ENCODE measurements at places on chromosomes 2 and 18.

DNA sequence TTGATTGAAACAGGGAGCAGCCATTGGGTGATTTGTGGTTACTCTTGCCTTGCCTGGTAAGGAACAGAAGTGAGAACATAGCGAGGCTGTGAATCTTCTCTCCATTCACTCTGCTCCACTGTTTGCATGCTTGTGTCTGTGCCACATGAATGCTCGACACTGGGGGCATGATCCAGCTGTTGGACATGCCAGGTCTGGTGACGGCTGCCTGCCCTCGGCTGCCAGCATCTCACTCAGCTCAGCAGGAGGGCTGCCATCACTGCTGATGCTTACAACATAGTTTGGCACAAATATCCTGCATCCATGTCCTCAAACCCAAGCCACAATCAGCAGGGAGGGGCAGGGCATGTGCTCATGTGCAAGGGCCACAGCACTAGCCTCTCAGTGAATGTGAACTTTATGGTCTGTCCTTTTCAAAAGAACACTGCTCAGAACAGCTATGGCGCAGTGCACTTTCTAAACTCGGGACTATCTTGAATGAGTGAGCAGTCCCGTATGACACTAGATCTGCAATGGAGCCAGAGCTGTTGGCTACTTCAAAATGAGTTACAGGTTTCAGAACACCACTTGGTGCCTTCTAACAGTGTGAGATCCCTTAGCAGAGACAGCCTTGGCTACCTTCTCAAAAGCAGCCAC, 126.3 kb downstream of the NRP2 start:
- no peak for DNase-seq

- DNase-seq = no peak
Measured at GRCh38 chr2:187684174-187684573, 129.9 kb upstream of the TFPI start.

DNA sequence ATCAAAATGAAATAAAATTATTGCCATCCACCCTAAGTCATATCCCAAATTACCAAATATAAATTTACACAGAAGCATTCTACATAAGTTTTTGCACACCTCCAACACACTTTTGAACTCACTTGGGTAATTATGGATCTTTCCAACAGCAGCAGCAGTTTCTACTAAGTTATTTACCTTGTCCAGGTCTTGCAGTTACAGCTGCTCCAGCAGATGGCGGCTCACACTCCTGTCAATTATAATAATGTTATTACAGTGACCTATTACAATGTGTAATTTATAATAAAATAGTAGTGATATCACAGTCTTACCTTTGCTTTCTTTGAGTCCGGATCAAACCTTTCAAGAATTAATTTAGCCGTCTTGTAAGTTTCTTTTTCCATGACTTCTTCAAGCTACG, 37.9 kb downstream of the LNPK start:
- DNase-seq = no peak

GRCh38 chr18:3604498-3605408, 154.8 kb downstream of the TGIF1 start:
- peak; percentile 98 for DNase-seq

DNA sequence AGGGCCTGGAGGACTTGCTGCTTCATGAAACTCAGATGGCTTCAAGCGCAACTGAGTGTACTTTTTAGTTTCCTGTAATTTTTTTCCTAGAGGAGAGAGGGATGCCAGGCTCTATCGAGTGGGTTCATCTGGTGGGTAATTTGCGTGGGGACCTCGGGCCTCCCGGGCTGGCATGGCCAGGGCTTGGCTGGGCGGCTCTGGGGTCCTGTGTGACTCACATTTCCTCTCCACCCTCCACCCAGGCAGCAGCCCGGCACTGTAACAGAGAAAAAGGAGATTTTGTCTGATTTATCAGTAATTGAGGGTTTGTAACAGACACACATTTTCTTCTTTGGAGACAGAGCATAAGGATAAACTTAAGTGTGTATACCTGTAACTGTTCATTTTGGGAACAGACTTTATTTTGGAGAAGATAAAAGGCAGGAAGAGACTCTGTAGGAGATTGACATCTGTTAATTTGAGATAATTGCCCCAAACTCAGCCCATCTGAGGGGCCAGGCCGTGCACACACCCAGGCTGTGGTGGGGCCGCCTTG, 64.3 kb downstream of the NFATC1 start:
- DNase-seq = no peak

DNA sequence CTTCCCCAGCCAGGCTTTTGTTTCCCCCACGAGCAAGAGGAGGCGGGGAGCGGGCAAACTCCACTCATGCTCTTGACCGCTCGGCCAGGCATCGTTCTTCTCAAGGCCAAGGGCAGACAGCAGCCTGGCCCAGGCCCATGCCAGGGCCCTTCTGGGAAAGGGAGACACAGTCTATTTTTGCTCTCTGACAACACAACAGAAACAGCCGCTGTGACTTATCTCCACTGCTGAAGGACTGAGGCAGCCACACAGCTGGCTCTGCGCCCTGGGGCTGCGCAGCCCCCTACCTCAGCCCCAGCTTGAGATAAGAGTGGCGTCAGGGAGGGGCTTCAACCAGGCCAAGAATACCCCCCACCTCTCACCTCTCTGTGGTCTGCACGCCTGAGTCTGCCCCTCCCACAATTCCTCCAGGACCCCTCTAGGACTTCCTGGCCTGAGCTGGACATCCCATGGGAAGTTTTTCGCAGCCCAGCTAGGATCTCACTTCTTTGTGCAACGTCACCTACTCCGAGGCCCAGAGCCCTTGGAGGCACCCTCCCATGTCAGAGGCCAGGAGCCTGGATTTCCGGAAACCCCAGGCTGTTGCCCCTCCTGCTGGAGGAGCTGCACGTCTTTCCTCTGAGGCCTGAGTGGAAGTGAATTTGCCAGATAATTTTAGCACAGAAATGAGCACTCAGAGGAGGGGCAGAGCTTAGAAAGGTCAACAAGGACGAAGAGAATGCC, 118.9 kb upstream of the OTOS start:
- no peak for DNase-seq

DNA sequence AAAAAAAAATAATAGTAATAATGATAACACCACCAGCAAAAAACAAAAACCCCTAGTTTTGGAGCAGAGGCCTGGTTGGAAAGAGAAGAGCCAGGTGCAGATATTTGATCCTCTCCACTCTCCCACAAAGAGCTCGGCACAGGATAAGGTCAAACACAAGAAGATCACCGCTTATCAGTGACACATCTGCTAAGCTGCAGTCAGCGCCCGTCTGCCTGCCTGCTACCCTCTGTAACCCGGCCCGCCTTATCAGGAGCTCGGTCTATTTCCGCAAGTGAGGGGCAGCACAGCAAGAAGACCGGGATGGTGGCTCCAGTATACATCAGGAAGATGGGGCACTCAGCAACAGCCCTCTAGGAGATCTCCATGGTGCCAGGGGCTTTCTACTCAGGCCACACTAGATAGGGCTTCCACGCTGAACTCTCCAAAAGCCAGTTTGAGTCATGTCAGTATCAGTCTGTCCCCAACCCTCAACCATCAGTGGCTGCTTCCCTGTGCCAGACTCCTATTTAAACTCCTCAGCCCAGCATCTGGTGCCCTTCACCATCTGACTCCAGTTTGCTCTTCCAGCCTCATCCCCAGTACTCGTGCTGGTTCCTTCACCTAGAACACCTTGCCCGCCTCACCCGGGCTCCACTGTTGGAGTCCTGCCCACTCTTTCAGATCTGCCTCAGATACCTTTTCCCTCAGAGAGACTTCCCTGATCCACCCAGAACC, 67.3 kb upstream of the PPP1CB start:
- DNase-seq = no peak

DNA sequence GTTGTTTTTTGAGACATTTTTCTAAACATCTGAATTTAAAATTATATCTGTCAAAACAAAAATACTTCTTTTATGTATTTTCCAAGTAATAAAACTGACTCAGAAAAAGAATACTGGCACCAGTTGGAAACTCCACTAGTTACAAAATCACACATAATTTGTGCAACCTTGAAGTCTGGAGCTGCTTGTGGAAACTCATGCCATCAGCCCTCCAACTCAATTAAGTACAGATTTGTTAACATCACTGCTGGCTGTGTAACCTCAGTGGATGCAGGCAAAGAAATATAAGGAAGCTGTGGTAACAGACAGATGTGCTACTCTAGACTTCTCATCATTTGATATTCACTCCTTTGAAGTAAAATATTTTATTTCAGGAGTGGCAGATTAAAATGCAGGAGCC, 30.0 kb upstream of the RAPH1 start:
- no peak for DNase-seq

GRCh38 chr2:186554850-186555671, 34.8 kb upstream of the ITGAV start:
- no peak for DNase-seq

DNA sequence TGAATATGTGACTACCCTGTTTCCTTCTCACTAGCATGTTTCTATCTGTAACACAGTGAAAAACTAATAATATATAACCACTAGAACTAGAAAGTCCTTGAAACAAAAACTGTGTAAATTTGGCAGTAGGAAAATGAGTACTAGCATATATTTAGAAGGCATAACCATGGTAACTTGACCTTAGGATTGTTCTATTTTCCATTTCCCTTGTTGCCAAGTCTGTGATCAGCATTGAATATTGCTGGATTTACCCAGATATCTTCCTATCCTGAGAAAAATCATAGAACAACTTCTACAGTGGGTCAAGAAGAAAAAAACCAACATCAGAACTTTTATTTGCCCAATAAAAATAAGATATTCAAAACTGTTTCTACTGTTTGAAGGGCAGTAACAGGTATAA, 563.9 kb upstream of the NRXN1 start:
- no peak for DNase-seq

DNA sequence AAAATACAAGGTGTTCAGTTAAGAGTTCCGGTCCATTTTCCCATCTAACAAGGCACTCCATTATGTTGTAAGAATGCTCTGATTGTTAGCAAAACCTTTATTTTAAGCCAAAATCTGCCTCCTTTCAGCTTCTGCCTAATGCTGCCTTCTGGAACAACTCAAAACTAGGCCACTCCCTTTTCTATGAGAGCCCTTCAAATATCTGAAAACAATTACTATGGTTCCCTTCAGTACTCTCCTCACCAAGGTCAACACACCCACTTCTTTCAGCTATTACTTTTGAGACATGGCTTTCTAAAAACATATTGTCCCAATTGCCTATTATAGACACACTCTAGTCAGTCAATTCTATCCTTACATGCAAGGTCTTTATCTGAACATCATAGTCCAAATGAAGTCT, 429.4 kb downstream of the ERBB4 start:
- no peak for DNase-seq

- no peak for DNase-seq
Measured at GRCh38 chr18:13175754-13176210, 42.8 kb upstream of the LDLRAD4 start.

- peak; percentile 57 for DNase-seq
Measured at GRCh38 chr2:96832754-96833507, 10.9 kb downstream of the ANKRD23 start.

GRCh38 chr18:63951302-63951705, 2.2 kb downstream of the HMSD start:
- DNase-seq = peak; percentile 63

DNA sequence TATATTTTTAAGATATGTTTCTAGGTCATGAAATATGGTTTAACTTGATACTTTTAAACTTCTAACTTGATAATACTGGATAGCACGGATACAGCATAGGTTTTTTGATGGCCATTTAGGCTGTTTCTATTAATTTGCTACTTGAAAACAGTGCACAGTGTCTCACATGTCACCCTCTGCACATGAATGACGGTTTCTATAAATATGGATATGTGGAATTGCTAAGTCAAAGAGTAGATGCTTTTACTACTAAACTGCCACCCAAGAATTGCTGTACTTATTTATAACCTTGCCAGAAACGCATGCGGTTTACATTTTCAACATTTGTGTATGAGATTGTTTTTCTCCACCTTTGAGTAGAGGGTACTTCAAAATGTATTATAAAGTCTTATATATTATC, 174.6 kb upstream of the LYPD1 start:
- DNase-seq = no peak

DNA sequence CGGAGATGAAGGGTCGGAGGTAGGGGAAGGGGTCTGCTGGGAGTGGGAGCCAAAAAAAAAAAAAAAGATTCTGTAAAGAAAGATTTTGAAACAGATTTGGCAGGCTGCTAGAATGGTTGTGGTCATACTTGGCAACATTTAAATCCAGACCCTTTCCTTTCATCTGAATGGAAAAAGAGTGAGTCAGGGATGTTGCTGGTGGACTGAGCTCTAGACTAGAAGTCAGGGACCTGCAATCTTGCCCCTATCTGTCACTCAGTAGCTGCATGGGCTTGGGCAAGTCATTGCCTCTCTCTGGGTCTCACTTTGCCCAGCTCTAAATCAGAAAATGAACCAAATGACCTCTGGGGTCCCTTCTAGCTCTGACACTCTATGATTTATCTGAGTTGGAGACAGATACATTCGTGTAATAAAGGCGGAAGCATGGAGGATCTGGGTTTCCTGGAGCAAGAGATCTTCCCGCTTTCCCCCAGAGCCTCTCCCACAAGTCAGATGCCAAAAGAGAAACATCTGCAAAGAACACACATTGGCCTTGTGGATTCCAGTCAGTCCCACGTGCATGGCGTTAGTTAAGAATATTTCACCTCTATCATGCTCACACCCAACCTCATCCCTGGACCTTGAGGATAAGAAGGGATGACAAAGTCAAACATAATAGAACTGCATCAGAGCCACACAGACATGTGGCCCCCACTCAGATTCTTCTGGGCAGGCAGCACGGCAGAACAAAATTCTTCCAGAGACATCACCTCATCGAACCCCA, 58.5 kb downstream of the ADD2 start:
- DNase-seq = peak; percentile 71

DNA sequence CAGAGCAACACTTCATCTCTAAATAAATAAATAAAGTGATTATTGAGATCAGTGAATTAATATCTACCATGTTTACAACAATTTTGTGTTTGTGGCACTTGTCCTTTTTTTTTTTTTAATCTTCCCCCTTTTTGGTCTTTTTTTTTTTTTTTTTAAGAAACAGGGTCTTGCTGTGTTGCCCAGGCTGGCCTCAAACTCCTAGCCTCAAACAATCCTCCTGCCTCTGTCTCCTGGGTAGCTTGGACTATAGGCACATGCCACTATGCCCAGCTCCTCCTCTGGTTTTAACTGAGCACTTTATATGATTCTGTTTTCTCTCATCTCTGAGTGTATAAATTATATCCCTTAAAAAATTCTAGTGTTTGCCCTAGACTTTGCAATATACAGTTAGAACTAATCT, 30.3 kb downstream of the SLC4A5 start:
- no peak for DNase-seq

DNA sequence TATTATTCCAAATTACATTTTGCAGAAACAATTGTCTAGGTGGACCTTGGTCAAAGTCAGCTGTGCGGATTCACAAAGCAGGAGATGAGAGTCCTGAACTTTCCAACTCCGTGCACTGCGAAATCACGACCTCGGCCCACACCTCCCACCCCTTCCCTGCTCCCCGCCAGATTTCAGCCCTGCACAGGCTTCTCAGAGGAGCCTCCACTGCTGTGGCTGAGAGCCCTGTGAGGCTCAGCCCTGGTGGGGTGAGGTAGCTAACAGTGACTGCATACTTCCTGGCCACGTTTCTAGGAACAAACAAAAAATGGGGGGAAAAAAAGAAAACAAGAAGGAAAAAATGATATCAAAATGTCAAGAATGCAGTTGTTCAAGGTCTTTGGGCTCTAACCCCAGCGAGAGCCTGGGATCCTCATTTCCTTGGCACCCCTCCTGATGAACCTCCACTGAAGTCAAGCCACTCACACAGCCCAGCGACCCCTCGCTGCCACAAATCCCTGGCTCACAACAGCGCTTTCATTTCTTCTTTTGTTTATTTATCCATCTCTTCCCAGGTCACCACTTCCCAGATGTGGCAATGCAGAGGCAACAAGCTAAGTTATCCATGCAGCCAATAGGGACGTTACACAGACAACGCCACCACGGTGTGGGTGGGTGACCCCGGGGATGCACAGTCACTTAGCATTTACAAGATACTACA, 729.7 kb upstream of the ID2 start:
- no peak for DNase-seq

All from fibroblast of skin of right quadriceps (primary cell).